GM12878 (cell line): ENCODE measurements at places on chromosomes 13 and 19.

- DNase-seq, result no peak
Measured at GRCh38 chr13:76863022-76863421, 23.2 kb downstream of the KCTD12 start.

DNA sequence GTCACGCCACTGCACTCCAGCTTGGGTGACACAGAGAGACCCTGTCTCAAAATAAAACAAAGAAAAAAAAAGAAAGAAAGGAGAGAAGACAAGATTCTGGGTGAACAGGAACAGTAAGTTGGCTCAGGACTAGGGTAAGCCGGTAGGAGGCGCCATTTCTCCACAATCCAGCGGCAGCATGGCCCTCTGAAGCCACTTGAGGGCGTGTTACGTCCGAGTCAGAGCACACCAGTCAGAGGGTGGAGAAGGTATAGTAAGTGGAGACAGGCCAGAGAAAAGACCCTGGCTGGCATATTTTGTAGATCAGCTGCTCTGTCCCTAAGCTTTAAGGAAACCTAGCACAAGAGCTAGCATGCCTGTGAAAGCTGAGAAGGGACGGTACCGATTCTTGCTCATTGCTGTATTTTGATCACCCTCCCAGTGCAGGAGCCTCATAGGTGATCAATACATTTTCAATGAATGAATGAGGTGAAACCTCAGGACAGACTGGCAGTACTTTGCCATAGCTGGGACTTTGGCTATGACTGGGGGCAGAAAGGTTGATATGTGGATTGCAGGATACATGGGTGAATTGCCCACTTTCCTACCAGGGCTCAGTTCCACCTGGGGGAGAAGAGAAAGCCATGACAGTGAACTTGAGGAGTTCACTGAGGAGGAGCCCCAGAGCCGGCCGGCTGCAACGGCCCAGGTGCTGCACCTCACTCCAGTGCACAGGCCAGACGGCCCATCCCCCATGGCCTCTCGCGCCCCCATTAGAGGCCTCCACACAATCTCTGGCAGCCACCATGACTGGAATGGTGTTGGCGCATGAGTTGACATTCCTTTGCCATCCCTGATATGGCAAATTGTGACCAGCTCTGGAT lies 23.5 kb downstream of the POU2F2 start:
- peak; percentile 72 for DNase-seq

GRCh38 chr13:65650321-65650720 lies 1579.8 kb downstream of the PCDH9 start:
- DNase-seq, result no peak

DNA sequence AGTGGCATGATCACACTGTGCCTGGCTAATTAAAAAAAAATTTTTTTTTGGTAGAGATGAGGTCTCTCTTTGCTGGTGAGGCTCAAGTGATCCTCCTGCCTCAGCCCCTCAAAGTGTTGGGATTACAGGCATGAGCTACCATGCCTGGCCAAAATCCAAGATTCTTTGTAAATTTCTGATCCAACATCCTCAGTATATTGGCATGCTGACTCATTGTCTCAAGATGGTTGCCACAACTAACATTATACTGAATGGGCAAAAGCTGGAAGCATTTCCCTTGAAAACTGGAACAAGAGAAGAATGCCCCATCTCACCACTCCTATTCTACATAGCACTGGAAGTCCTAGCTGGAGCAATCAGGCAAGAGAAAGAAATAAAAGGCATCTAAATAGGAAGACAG lies 100.0 kb downstream of the KLF5 start:
- no peak for DNase-seq

DNA sequence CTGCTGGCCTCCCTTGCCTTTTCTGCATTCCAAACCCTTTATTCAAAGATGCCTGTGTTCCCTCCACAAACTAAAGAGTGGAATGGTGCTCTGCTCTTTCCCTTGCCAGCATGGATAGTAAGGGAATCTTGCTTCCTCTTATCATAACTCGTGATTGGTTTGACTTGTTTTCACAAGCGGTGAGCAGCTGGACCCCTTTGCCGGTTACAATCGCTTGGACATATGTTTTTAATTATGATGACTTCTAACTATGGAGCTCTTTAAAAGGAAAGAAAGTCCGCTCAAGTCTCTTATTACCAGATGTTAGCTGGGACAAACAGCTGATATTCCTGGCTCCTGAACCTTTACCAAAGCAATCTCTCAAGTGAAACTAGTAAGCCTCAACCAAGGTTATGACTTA lies 1094.7 kb downstream of the UQCRFS1 start:
- no peak for DNase-seq

DNA sequence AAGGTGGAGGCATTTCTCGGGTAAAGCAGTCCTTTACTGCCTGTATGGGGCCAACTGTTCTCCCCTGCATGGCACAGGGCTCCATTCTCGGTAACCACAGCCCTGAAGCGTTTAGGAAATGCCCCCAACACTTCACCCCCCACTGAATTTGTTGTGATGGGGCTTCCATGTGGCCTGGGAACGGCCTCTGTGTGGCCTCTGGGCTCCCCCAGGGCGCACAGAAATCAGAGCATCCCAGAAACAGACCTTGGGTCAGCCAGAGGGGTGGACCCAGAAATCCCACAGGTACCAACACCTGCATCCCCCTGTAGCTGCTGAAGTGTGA lies 153.7 kb upstream of the VSTM2B start:
- DNase-seq, result no peak

- DNase-seq, result no peak
Measured at GRCh38 chr13:61648547-61648946, 232.9 kb upstream of the PCDH20 start.

- no peak for DNase-seq
Measured at GRCh38 chr13:109728791-109729731, 57.3 kb downstream of the IRS2 start.

GRCh38 chr19:34963573-34964406 lies at the start of gene ZNF792:
Gene ZNF792, minus strand, starts transcription at chr19:34964229. Its CDS starts 567 bp downstream, at chr19:34963662.
- no peak for DNase-seq

DNA sequence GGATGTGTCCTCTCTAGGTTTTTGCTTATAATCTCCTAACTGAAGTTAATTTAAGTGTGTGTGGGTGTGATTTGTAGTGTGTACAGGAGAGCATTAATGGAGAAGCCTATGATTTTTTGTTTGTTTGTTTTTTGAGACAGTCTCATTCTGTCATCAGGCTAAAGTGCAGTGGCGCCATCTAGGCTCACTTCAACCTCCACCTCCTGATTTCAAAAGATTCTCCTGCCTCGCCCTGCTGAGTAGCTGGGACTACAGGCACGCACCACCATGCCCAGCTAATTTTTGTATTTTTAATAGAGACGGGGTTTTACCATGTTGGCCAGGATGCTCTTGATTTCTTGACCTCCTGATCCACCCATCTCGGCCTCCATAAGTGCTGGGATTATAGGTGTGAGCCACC lies 20.6 kb downstream of the ZNF701 start:
- DNase-seq, result no peak

GRCh38 chr19:19064811-19065745 lies 1.3 kb downstream of the SLC25A42 start:
- DNase-seq, result no peak

DNA sequence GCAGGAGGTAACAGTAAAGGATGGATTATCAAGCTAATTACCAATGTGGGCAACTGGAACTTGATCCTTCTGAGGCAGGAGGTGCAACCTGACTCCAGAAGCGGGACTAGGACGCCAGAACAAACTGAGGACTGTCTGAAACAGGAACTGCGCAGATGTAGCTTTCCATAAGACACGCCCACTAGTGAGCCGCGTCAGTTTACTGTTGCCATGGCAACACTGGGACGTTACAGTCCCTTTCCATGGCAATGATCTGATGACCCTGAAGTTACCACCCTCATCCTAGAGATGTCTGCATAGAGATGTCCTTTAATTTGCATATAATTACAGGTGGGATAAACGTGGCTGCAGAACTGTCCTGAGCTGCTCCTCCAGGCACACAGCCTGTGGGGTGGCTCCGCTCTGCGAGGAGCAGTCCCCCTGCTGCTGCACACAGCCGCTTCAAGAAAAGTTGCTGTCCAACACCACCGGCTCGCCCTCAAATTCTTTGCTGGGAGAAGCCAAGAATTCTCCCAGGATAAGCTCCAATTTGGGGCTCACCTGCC lies 816.6 kb downstream of the UQCRFS1 start:
- no peak for DNase-seq

GRCh38 chr13:27569405-27569804 lies 50.9 kb downstream of the LNX2 start:
- DNase-seq, result peak; percentile 24

DNA sequence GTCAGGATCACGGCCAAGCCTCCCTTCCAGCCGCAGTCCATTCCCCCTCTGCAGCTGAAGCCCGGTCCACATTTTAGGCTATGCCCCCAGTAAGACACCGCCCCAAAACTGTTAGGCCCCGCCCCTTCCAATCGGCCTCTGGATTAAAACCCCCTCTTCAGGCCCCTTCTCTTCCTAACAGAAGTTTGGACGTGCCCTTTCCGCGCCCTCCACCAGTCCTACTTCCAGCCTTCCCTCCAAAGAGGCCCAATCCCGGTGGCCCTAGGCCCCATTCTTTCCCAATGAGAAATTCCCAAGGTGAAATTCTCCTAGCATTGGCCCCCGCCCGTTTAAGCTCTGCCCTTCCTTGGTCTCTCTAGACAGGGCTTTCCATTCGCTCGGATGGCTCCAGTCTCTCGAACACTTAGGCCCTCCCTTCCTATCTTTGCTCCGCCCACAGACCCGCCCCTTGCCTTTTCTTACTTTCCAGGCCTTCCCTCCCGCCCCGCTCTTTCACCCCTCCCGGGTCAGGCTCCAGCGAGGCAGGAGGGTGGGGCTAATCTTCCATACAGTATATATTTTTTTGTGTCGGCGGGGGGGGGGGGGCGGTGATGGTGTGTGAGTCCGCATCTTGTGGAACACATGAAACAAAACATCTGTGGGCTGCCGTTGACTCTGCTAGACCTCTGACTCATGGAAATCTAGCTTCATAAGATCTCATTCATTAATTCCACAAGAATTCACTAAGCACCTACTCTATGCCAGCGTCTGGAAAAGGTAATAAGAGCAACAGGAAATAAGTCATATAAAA lies 13.6 kb downstream of the LTBP4 start:
- DNase-seq, result peak; percentile 35

- no peak for DNase-seq
Measured at GRCh38 chr13:67964091-67964490, 734.0 kb upstream of the PCDH9 start.

GRCh38 chr13:113747291-113747833 lies 11.7 kb upstream of the TMEM255B start:
- no peak for DNase-seq

- no peak for DNase-seq
Measured at GRCh38 chr13:91891141-91891540, 492.7 kb downstream of the GPC5 start.

GRCh38 chr13:97851269-97851668 lies 102.2 kb upstream of the IPO5 start:
- DNase-seq, result no peak

GRCh38 chr13:112241288-112241687 lies 134.9 kb upstream of the SPACA7 start:
- no peak for DNase-seq

DNA sequence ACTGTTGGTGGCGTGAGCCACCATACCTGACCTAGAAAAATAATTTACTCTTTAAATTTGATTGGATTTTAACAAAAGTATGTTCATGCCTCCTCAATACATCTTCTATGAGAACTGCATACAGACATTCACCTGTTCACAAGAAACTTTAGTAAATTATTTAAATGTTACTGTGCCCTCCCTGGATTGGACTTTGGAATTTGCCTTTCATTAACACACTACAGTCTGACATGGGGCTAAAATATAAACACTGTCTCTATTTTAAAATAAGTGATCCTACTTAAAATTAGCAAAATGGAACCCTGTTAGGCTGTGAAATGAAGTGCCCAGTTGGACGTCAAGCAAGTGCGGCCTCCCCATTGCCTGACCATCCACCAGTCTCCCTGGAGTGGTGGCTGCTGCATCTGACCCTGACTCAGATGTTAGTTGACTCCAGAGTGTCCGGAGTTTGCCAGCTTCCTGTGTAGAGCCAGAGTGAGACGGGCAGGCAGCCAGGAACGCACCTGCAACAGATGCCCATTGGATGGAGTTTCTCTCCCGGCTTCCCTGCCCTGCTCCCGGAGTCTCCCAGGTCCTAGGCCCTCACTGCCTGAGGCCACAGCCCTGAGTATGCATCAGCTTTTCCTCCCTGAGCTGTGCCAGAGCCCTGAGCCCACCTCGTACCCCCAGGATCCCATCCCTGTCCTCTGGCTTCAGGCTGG lies 45.9 kb upstream of the ATP11A start:
- no peak for DNase-seq

GRCh38 chr13:24605923-24606372 lies 74.3 kb upstream of the ATP12A start:
- DNase-seq, result no peak

DNA sequence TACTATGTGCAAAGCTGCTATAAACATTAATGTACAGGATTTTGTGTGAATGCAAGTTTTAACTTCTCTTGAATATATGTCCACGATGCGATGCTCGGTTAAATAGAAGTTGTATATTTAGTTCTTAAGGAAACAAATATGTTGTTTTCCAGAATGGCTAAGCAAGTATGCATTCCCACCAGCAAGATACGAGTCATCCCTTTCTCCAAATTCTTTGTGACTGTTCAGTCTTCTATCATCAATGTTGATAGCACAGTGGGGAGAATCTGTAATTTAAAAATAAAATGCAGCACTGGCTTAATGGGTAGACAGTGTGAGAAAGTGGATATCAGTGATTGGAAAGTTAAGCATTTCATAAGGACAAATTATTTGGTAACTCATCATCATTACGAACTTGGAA lies 1340.8 kb downstream of the PCDH9 start:
- DNase-seq, result no peak

DNA sequence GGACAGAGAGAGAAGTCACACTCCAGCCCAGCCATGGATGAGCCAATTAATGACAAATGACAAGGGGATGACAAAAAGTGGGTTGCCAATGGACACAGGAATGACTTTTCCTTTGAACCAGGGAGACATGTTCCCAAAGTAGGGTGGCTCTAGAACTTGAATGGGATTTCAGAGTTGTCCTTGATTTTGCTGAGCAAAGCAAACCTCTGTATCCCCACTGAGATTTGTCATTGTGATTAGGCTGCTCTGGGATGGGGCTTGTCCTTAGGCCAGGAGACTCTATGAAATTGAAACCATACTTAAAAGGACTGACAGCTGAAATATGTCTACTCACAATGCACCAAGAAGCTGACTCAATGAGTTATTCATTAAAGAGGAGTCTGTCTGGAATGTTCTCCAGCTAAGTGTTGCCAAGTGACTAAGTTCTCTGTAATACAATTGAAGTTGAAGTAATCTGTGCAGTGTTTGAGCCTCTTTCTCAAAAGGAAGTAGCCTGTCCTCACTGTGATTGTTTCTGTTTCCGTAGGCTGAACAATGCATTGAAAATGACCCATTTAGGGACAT lies 69.0 kb upstream of the PCDH9 start:
- no peak for DNase-seq

- no peak for DNase-seq
Measured at GRCh38 chr13:45137526-45137925, 17.2 kb downstream of the GTF2F2 start.

GRCh38 chr19:50725218-50725910 lies 2.2 kb downstream of the CLEC11A start:
- DNase-seq, result no peak
